Hypothalamus (tissue), 51 donors: ENCODE measurements at places on chromosomes 11 and 22.

DNA sequence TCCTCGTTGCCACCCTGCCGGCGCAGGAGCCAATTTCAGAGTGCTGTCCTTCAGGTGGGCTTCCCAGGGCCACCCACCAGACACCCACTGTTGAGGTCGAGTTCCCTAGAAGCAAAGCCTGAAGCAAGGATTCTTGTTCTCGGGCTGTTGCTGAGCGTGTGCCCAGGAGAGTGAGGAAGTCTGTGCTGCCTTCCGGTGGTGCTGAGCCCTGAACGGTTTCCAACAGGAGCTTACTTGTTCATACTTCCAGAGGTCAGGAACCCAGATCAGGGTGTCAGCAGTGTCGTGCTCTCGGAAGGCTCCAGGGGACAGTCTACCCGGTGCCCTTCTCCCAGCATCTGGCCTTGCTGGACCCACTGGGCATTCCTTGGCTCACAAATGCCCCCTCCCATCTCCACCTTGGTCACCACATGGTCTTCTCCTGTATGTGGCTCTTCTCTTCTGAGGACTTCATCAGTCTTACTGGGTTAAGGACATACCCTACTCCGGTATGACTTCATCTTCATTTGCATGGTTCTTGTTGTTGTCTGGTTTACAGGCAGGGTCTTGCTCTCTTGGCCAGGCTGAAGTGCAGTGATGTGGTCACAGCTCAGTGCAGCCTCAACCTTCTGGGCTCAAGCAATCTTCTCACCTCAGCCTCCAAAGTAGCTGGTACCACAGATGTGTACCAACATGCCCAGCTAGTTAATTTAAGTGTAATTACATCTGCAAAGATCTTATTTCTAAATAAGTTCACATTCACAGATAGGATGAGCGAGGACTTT is 11.2 kb downstream of the SLC25A1 start:
- no peak for DNase-seq

- DNase-seq = no peak
Measured at GRCh38 chr11:8973121-8973520, 8.9 kb upstream of the TMEM9B start.

DNA sequence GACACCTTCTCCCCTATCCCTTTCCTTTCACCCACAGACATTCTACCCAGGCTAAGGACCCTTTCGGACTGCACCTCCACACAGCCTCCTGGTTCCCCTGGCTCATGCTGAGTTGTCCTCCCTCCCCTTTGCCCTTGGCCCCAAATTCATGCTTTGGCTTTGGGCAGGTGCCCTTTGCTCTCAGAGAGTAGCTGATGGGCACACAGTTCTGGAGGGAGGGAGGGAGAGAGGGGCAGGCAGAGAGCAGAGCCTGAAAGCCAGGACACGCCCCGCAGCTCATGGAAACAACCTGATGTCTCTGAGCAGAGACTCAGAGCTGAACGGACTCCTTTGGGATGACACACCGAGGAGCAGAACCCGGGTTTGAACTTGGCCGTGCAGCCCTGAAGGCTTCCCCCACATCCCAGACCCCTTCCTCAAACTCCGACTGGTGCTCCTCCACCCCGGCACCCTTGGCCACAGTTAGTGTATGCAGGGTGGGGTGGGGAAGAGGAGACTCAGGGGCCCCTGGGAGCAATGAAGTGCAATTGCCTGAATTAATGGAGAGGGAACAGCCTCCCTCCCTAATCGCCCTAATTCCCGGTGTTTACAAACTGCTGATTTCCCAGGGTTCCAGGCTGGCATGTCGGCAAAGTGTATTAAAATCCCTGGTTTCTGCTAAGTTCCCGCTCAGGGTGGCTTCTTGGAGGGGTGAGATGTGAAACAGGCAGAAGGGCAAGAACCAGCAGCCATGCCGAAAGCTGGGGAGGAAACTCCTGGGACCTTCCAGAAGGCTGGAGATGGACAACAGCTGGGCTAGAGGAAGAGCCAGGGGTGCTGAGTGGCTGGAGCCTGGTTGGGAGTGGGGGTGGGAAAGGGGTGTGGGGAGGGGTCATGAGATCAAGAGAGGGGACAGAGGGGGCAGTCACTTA is 71.2 kb upstream of the SHISAL1 start:
- DNase-seq = no peak

DNA sequence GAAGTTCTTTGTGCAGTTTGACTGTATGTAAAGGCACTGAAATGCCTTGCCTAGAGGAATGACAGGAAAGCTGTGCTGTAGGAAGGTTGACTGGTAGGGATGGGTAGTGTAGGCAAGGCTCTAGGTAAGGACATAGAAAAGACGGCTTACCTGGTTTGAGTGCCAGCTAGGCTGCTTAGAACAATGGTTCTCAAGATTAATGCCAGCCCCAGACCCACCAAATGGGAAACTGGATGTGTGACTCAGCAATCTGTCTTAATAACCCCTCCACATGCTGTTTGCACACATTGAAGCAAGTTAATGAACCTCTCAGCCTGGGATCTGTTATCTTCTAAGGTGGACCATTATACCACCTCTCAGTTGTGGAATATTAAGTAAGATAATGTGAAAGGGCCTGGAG is 3.7 kb downstream of the RPS3 start:
- DNase-seq = no peak

DNA sequence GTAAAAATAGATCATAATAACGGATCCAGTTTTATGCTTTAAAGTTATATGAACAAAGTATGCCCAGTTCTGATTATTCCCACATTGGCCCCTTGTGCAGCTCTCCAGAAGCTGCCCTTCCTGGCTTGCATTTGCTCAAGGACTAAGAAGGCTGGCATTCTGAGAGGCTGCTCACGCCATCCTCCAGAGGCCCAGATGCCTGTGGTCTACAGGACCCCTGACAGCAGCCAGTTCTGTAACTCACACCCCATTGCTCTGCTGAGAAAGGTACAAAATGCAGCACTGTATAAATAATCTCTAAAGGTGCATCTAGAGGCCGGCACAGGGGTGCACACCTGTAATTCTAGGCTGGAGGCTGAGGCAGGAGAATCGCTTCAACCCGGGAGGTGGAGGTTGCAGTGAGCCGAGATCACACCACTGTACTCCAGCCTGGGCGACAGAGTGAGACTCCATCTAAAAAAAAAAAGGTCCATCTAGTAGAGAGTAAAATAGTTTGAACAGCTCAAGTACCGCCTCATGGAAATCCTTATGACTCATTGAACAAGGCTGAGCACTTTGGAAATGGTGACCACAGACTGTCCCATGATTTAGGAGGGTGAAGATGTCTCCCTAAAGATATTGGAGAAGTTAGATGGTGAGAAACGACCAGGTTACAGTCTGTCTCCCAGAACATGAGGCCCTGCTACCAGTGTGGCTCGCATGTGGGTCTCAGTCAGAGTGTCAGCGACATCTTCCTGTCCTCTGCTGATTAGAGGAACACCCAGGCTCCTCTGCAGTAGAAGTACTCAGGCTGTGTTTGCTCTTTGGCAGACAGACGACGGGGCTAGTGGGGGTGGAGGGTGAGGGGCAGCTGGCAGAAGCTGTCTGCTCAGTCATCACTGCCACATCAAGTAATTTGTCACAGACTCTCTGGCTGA is 56.3 kb downstream of the KREMEN1 start:
- DNase-seq = no peak

- DNase-seq = no peak
Measured at GRCh38 chr11:76839311-76839710, 21.4 kb upstream of the ACER3 start.

DNA sequence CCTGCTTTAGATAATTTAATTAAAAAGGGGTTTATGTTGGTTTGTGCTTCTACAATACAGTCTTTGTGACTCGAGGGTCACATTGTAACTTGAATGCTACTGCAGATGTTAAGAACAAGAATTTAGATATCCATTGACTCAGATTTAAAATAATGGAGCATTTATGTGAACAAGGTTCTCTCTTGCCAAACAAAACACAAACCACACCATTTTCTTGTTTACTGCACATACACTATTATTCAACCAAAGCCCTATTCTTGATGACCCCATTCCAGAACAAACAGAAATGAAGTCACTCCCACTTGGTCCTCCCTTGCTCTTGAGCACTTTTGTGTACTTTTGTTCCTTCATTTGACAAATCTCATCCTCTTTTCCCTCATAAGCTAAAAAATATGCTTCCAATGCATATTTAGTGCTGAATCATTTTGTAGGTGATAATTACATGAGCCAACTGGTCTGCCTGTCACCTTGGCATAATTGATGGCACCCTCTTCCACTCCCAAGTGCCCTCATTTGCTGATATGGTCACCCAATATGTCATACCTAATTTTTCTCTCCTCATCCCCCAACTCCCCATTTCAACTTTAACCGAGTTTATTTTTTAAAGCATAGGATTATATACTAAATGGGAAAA is 2.8 kb downstream of the C11orf71 start:
- no peak for DNase-seq

- DNase-seq = no peak
Measured at GRCh38 chr11:1486054-1486825, at the start of gene MOB2. Gene MOB2, minus strand, starts transcription at chr11:1486779. Its CDS starts 223 bp downstream, at chr11:1486556.

GRCh38 chr22:22714600-22715335 is 70.4 kb downstream of the GGTLC2 start:
- DNase-seq = no peak

DNA sequence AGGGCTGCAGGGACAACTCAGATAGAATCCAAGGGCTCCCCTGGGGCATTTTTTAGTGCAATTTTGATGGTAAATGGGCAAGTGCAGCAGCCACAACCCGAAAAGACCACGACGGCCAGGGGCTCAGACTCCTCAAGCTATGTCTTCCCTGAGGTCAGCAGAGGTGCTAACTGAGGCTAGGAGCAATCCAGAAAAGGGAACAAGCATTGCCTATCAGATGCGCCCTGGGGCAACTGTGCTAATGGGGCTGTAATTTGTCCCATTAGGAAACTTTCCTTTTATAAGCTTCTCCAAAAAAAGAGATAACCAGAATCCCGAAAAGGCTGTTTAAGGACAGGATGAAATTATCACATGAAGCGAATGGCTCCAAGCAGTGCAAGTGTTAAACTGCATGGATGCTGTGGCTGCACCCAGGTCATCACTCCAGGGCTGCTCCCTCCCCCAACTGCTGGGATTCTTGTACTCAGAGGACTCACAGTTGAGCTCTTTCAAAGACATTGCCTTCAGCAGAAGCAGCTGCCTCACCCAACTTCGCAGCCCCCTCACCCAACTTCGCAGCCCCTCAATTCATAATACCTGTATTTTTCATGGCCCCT is 2.8 kb upstream of the CD3E start:
- DNase-seq = no peak

- DNase-seq = no peak
Measured at GRCh38 chr11:71248656-71249055, 3.7 kb downstream of the SHANK2 start.

- no peak for DNase-seq
Measured at GRCh38 chr11:95505927-95506426, 275.0 kb upstream of the SESN3 start.
